ENCODE measurements at places on chromosomes 5 and 9.

DNA sequence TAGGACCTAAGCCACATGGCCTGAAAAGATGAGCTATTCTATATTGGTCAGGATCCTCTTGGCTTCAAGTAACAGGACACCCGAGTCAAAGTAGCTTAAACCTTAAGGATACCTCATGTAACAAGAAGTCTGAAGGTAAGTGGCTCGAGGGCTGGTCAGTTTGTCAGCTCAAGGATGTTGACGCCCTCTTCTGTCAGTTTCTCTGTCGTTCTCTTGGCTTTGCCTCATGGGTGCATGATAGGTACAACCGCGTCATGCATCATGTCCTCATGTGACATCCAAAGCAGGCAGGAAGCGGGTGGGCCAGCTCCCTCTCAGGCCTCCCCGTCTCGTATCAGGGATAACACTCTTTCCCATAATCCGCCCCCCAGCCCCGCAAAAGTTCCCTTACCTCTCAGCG, 22.1 kb upstream of the TCERG1 start:
- DNase-seq, result no peak

DNA sequence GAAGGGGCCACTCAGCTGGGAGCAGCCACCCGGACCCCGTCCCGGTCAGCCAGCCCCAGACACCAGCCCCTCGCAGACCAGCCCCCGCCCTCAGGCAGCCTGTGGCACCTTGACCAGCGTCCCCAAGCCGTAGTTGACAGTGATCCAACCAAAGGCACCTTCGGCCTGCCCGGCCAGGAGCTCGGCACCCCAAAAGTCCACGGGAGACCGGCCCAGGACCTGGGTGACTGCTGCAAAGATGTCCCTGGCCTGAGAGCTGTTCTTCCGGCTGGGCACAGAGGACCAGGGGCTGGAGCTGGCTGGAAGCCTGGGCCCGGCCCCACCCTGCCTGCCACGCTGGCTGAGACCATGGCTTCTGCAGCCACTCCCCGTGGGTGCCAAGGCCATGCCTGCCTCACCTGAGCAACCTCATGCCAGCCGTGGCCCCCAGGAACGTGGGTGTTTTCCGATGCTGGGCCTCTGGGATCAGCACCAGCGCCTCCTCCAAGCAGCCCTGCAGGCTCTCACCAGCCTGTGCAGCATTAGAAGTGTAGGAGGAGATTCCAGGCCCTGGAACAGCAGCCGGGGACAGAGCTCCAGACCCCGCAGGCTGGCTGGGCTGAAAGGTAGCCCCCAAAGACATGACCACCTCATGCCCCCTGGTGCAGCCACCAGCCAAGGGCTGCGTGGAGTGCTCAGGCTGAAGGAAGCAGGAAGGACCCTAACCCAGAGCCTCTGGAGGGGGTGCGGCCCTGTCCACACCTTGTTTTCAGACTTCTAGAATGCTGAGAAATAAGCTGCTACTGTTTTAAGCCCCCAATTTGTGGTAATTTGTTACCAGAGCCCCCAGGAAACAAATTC, 4.2 kb downstream of the ENTPD8 start:
- DNase-seq, result no peak

- DNase-seq, result no peak
Measured at GRCh38 chr5:115600766-115601165, 1.5 kb downstream of the TICAM2 start.

DNA sequence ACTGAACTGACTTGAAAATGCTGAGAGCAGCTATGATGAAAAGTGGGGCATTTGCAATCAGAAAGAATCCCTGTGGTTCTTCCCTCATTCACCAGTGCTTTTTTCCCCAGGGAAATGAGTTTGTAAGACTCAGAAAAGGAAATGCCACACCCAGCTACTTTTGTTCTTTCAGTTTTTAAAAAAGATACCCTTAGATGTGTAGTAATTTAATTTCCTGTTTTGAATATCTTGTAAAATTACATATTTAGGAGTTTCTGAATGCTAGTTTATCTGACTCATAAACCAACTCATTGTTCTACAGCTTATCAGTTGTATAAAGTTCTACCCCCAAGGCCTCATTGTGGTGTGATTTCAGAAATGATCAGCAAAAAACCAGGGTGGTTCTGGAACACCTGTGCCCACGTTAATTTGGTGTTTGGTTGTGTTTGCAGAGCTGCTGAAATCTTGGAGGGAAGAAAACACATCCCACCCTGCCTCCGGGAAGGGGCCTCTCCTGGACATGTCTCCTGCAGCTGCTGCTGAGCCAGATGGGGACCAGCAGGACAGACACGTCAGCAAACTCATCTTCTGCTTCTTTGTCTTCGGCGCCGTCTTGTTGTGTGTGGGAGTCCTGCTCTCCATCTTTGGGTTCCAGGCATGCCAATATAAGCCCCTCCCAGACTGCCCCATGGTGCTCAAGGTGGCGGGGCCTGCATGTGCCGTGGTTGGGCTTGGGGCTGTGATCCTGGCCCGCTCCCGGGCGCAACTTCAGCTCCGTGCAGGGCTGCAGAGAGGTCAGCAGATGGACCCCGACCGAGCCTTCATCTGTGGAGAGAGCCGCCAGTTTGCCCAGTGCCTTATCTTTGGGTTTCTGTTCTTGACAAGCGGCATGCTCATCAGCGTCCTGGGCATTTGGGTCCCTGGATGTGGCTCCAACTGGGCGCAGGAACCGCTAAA, 2.8 kb downstream of the TMEM171 start:
- DNase-seq, result no peak

DNA sequence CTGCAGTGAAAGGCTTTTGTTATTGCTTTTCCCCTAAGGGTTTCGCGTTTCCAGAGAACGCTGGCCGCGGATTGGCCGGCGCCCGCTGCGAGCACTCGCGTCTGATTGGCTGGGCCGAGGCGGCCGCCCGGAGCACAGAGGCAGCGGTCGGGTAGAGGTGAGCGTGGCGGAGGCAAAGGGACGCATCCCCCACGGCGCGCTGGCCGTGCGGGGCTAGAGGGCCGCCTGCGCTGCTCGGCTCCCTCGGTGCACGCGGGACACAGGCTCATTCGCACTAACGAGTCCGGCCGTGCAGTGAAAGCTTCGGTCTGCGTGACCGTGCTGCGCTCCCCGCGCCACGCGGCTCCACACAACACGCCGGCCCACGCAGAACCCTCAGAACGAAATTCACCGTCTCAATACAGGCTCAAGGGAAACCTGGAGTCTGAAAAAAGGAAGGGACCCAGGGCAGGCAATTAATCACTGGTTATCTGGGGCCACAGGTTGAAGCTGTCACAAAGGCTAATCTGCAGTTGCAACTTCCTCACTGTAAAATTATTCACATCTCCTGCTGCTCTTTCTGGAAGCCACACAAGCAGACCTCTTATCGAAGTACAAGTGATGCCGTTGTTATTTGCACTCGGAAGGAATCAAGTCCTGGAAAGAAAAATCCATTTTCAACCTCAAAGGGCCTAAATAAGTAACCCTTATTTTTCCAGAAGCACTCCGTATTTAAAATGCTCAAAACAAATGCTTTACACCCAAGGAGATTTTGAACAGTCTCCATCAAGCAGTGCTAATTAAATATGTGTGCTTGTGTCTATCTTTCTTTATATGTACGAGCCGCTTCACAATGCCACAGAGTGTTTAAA, 94.6 kb downstream of the ZNF608 start:
- DNase-seq, result peak; percentile 92

GRCh38 chr9:4594545-4594944, 67.5 kb upstream of the PLPP6 start:
- DNase-seq, result no peak

GRCh38 chr9:21615446-21615845, 133.3 kb upstream of the IFNE start:
- DNase-seq, result no peak

- DNase-seq, result no peak
Measured at GRCh38 chr5:33312571-33313549, 127.9 kb upstream of the TARS1 start.

DNA sequence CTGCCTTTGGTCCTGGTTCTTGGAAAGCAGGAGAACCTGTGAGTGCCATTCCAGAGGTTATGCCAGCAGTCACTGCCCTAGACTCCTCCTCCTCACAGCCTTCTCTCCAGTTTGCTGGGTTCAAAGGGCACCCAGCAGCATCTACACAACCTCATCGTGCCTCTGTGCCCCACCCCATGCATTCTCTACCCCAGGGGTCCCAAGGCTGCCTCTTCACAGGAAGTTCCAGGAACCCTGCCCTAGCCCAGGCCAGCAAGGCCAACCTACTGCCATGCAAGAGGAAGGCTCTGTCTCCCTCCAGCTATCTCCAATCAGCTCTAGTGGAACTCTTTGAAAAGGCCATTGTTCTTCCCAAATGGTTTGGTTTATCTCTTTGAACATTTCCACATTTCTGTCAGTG, 21.2 kb downstream of the ENC1 start:
- no peak for DNase-seq

DNA sequence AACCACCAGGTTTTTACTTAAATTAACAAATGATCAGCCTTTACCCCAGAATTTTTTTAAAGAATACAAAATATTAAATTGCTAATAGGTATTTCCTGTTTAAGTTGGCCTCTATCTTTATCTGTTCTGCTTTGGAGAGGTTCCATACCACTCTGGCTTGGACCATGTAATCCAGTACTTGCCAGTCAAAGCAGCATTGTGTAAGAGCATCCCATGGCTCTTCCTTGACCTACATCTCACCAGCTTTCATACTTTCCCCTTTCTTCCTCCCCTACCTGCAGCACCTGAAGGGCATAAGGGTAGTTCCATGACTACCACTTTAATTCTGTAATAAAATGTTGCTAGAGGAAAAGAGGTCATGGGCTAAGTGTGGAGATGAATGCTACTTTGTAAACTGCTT, 140.8 kb upstream of the MTAP start:
- DNase-seq, result no peak

- no peak for DNase-seq
Measured at GRCh38 chr9:89975630-89976029, 370.8 kb downstream of the GADD45G start.

DNA sequence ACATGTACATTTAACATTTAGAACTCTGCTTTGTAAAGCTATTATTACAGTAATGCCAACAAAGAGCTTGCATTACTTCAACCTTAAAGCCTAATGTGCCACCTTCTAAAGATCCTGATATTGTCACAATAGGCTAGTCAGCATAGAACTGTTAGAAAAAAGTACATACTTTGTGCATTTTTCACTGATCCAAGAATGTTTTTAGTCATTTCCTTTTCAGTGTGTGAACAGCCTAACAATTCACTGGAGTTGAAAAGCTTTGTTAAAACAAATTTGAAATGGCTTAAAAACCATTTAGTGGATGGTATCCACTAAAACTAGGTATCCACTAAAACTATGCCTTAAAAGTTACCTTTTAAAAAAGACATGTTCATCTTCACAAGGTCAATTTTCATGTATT, 4.5 kb downstream of the RPS6 start:
- DNase-seq, result no peak

DNA sequence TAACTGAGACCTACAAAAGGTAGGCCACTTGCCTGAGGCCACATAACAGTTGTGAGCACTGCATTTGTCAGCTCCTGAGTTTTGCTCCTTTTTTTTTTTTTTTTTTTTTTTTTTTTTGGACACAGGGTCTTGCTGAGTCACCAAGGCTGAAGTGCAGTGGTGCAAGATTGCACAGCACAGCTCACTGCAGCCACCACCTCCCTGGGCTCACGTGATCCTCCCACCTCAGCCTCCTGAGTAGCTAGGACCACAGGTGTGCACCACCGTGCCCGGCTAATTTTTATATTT, 37.1 kb downstream of the LAMC3 start:
- no peak for DNase-seq

DNA sequence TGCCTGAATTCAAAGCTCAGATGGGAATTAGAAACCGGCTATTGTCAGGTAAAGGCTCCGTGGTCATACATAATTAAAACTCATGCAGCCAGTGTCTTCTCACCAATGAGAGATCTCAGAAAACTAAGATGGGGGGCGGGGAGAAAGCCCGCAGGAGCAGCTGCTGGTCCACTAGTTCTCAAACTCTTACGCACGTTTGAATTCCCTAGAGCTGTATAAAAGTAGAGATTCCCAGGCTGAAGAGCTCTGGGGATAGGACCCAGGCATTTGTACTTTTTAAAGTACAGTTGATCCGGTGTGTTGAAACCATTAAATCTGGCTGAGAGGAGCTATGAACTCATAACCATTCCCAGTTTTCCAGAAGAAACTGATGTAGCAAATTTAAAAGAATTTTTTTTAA, 68.5 kb downstream of the FRMD3 start:
- no peak for DNase-seq

DNA sequence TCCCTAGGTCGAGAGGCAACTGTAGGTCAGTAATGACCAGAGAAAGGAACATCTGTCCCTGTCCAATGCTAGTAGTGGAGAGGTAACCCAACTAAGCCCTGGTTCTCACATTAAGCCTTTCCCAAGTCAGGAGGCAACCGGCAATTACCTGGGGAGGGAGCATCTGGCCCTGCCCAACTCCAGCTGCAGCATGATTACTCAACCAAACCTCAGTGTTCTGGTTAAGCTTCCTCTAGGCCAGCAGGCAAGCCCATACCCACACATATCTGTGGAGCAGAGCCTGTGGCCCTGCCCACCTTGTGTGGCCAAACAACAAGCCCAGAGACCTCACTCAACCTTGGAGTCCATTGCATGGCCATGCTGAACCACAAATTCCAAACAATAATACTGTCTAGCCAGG, 220.8 kb upstream of the SLC24A2 start:
- no peak for DNase-seq

DNA sequence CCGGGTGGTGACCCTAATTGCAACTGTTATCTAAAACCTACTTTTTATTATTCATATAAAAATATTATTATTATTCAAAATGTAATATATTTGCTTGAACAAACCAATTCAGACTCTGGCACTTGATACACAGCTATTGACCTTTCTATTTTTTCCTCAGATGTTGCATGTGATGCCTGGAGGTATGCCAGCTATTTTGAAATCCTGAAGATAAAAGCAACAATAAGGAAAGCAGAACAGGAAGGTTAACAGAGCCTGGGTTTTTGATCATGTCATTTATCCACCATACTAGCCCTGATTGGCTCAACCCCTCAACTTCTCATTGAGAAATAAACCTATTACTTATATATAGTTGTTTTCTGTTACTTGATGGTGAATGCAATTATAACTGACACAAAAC, 340.9 kb upstream of the KIF2A start:
- DNase-seq, result no peak

DNA sequence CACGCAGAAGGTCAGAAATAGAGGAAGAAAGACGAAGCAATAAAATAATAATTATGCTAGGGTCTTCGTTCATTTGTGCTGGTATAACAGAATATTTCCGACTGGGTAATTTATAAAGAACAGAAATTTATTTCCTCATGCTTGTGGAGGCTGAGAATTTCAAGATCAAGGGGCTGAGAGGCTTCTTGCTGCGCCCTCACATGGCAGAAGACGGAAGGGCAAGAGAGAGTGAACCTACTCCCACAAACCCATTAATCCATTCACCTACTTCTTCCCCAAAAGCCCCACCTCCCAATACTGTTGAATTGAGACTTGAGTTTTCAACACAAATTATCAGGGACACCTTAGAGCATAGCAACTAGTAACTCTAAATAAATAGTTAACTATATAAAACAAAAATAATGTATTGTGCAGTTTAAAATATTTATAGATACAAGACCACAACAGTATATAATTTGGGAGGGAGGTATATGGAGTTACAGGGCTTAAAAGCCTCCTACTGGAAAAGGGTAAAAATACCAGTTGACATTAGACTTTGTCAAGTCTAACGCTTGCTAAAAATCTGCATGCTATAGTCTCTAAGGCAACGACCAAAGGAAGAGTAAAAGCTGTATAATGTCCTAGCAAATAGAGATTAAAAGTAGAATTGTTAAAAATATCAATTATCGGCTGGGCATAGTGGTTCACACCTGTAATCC, 40.3 kb upstream of the NAA35 start:
- no peak for DNase-seq

Data from cerebellum (tissue), 4 donors.